ENCODE measurements at places on chromosomes 5 and 9.

DNA sequence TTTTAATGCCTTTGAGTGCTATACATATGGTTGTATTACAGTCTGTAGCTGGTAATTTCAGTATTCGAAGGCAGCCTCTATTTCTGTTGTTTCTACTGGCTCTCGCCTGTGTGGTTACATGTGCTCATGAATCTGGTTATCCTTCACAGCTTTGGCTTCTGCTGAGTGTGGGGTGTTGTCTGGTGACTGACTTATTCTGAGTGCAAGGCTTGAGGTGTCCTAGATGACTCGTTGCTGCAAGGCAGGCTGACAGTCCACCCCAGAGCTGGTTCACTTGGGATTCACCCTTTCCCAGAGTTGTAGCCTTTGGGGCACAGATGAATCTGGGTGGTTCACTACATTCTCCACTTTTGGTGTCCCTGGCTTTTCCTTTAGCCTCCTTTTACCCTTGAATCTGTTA, 41.4 kb downstream of the PDE8B start:
- no peak for DNase-seq

- DNase-seq = no peak
These were observed at the start of gene HEMGN for GRCh38 chr9:97938081-97938644. TSS of gene HEMGN (minus strand) at chr9:97938172. CDS start at chr9:97938136, 36 bp downstream.

DNA sequence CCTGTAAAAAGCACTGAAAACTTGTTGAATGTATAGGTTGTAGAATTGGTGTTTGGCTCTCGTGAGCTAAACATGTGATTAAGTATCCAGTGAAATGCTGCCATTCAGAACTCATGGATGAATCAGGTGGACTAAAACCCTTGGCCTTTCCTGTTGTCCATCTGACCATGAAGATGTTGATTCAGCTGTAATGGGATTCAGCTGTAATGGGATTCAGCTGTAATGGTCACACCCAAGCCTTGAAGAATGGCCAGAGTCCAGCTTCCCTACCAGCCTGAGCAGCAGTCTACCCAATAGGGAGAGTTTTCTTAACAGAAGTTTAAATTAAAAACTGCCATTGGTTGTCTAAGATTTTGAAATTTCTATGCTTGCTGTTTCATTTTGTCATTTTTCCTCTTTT, 18.1 kb downstream of the MAMDC2 start:
- no peak for DNase-seq

- DNase-seq = no peak
These were observed 157.7 kb downstream of the BNC2 start for GRCh38 chr9:16712787-16713186.

DNA sequence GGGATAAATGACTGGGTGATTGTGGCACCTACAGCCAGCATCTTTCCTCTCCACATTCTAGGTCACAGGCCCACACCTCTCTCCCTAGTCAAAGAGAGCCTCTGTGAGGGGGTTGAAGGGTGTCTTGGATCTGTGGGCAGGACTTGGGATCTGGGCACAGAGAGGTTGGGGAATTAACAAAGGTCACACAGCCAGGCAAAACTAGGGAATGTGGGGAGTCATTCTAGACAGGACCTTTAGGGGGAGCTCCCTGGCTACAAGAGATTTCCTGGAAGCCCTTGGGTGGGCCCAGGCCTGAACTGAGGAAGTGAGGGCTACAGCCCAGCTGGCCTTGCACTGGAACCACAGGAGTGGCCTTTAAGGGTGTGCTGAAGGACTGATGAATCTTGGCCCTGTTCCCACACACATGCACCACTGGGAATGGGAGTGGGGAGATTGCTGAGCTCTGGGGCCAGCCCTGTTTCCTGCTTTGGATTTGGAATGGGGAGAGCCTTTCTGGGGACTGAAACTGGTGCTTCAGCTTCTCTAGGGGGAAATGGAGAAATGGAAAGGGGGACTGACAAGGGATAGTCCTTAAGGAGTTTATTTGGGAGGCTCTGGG, 12.4 kb upstream of the CXXC5 start:
- DNase-seq = no peak

- DNase-seq = no peak
These were observed 8.9 kb upstream of the ELOVL7 start for GRCh38 chr5:60852940-60853339.

- no peak for DNase-seq
These were observed 15.3 kb upstream of the PRUNE2 start for GRCh38 chr9:76921165-76921564.

DNA sequence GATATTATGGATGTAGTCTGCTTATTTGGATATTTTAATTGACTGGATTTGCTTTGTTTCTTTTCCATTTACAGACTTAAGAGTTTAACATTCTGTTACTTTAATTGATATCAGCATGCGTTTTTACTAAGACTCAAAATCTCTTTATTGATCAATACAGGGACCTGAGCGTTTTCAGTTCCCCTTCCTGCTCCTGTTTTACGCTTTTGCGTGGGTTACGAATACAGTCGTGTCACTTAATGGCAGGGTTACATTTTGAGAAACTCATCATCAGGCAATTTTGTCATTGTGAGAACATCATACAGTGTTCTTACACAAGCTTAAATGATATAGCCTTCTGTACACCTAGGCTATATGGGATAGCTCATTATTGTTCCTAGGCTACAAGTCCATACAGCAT, 65.2 kb downstream of the PBX3 start:
- DNase-seq = no peak
